Gastroesophageal sphincter (tissue), 4 donors: ENCODE measurements at places on chromosomes 4 and X. TPM values are rescaled to one million over a fixed set of nuclear protein-coding genes. Genes with fewer than 3 reads are reported as not detected.

- peak; percentile 75 for ATAC-seq
Observed at GRCh38 chr4:112348488-112349158, 51.5 kb downstream of the ALPK1 start.

- no peak for ATAC-seq
Observed at GRCh38 chr4:113827285-113827684, 65.7 kb upstream of the CAMK2D start.

- ATAC-seq, result no peak
Observed at GRCh38 chr4:172716291-172716690, 452.3 kb upstream of the GALNT7 start.

The ARMCX4 gene
- total RNA-seq, result 1.8 TPM

DNA sequence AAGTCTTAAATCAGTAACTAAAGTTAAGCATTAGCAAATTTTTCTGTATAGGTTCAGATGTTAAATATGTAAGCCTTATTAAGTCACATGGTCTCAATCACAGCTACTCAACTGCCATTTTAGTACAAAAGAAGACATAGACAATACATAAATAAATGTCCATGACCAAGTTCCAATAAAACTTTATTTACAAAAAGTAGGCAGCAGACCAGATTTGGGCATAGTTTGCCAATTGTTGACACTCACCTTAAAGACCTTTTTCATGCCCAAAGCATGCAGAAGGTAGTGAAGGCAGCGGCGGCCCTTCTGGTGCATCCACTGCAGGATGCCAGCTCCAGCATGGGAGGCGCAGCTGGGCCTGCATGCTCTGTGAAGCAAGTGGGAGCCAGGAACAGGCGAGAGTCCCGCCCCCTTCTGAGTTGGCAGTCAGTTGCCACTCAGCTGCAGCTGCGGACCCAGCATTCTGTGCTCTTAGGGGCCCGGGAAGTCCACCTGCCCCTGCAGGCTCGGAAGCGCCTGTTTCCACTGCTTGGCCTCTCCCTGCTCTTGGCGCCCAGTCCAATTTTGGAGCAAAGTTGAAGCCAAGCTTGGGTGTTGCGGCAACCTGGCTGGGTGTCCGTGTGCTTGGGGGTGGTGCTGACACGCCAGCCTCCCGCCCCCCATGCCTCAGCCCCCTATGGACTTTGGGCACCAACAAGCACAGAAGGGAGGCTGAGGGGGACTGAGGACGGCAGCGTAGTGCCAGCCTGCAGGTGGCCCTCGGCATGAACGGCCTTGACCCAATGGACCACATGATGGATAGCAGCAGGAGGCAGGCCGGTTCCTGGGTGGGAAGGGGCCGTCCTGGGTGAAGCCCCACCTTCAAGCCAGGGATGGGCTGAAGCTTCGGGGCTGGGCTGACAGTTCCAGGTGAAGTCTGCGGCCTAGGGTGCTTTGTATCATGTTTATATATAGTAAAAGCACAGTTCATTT, 42.4 kb upstream of the PABPC4L start:
- ATAC-seq, result no peak

DNA sequence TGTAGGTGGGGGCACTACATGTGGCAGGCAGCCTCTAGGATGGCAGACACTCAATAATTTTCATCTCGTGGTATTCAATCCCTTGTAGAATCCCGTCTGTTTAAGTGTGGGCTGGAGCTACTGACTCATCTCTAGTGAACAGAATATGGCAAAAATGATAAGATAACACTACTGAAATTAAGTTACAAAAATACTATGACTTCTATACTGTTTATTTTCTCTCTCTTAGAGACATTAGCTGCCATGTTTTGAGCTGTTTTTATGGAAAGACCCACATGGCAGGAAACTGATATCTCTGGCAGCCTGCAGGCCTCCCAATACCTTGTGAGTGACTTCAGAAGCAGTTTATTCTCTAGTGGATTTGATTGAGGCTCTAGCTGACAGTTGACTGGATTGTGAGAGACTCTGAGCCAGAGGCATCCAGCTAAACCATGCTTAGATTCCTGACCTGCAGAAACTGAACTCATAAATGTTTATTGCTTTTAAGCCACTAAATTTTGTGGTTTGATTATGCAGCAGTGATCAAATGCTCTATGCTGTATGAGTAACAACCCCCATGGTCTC, 298.8 kb upstream of the CTSO start:
- no peak for ATAC-seq

GRCh38 chr4:126664839-126665238, 967.9 kb upstream of the INTU start:
- ATAC-seq, result no peak

DNA sequence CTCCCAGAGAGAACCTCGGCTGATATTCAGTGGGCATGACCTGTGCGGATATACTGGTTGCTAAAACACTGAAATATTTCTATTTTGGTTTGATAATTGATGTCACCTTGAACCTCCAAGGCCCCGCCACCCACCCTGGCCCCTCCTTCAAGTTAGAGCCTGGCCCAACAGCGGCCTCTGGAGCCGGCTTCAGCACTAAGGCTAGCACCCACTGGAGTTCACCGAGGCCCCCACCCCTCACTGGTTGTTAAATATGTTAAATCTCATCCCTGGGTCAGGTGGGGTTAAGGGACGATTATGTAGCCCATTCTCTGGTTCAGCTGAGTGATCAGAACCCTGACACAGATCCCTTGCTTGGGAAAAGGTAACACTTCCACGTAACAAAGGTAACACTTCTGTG, 24.3 kb downstream of the SEL1L3 start:
- ATAC-seq, result no peak

- ATAC-seq, result peak; percentile 90
Observed at GRCh38 chr4:7192252-7193029, at the start of gene SORCS2. TSS of gene SORCS2 (plus strand) at chr4:7192538.

The RASL11B gene
- total RNA-seq, result 2.2 TPM

- ATAC-seq, result no peak
Observed at GRCh38 chr4:20944451-20944850, 244.2 kb downstream of the PACRGL start.

DNA sequence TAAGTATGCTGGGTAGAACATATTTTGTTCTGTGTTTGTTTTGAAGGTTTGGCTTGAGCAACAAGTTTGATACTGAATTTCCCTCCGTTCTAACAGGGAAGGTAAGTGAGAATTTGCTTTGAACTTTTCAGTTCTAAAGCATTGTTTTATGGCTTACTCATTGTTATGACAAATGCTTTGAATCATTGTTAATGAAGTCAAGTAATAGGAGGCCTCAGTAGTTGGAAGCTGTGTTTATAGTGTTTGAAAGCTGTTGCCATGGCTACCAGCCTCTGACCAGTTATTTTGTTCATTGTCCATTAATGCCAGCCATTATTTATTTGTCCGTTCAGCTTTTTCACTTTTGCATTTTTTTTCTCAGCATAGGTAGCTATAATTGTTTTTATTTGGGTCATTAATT, 14.4 kb downstream of the CHIC1 start:
- ATAC-seq, result no peak

- ATAC-seq, result no peak
Observed at GRCh38 chr4:18039113-18039512, 17.6 kb upstream of the LCORL start.

- ATAC-seq, result no peak
Observed at GRCh38 chrX:33128048-33128805, 83.1 kb downstream of the DMD start.
